ENCODE measurements at places on chromosomes 2 and 18.

- DNase-seq = no peak
Observed at GRCh38 chr2:198440833-198441232, 636.4 kb downstream of the PLCL1 start.

DNA sequence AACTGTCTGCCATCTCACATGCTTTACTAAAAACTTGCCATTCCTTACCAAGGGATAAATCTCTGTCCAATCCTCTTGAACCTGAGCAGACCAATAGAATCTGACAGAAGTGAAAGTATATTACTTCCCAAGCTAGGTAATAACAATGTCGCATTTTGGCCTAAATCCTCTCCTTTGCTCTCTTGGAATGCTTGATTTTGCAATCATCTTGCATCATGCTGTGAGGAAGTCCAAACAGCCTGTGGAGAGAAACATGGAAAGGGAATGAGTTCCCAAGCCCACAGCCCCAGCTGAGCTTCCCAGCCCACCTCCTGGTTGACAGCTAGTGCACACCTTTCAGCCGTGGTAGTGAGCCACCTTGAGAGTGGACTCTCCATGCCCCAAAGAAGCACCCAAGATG lies 540.6 kb downstream of the STK39 start:
- no peak for DNase-seq

DNA sequence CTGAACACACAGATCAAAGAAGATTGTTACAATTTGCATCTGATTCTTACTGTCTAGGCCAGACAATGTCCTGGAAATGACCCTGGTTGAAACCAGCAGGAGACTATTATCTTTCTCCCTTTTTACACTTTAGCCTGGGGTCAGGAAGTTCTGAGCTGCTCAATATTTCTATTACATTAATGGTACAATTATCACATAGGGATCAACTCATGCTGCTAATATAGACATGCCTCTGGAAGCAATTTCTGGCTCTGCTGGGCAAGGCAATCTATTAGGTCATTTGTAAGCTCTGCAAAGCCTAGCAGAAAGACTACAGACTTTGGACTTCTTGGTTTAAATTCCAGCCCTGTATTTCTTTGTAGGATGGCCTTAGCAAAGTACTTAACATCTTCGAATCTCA lies 205.3 kb downstream of the LRP1B start:
- no peak for DNase-seq

- DNase-seq = no peak
Observed at GRCh38 chr18:74533666-74534065, 634 bp upstream of the CNDP1 start.

- DNase-seq = no peak
Observed at GRCh38 chr2:100196786-100197494, 54.5 kb upstream of the AFF3 start.

GRCh38 chr2:181152701-181153100 lies 172.3 kb downstream of the UBE2E3 start:
- DNase-seq = no peak

- DNase-seq = no peak
Observed at GRCh38 chr2:19714926-19715325, 186.9 kb downstream of the TTC32 start.

DNA sequence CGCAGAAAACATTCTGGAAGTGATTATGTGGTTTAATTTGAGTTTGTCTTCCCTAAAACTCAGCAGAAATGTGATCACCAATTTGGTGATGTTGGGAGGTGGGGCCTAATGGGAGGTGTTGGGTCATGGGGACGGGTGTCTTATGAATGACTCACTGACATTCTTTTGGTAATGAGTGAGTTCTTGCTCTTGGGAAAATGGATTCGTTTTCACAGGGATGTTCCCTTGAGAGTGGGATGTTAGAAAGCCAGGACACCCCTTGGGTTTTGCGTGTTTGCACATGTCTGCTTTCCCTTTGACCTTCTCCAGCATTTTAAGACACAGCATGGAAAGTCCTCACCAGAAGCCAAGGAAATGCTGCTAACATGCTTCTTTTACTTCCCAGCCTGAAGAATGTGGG lies 321.5 kb upstream of the NT5C1B start:
- DNase-seq = no peak

GRCh38 chr18:23092121-23092520 lies 43.2 kb upstream of the CABLES1 start:
- no peak for DNase-seq

DNA sequence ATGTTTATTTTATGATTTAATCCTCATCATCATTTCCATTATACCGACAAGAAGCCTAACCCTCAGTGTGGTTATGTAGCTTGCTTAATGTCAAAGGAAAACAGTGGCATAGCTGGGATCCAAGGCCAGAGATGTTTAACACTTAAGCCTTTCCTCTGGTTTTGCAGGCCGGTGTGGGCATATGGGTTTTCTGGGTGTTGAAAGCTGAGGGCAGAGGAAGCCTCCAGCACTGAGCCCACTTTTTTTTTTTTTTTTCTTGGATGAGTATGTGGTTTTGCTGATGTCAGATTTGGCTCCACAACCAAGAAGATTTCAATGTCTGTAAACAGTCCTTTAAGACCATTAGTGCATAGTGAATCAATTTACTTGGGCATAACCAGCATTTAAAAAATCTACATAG lies 41.3 kb downstream of the LHCGR start:
- DNase-seq = no peak

DNA sequence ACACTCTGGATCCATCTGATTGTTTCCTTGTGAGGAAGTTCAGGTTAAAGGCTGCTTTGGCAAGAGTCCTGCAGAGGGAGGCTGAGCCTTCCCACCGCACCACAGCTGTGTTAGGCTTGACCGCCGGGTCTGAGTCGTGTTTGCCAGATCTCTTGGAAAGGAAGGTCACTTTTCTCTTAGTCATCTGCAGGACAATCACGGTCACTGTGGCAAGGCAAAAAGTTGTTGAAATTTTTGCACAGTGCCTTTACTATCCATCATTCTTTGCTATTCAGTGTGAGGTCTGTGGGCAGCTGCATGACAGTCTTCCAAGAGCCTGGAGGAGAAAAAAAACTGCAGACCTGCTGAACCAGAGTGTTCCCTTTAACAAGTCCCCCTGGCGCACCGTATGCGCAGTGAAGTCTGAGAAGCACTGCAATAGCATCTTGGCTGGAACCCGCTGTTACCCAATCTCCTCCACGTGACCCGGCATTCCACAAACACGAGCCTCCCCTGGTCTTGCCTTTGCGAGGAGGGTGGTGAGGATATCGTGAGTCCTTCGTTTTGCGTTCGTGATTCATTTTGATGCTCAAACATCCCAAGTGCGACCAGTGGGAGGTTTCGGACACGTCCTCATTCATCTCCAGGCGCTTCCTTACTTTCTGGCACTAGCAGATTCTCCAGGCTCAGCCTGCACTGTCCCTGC lies 23.0 kb downstream of the BIN1 start:
- no peak for DNase-seq

DNA sequence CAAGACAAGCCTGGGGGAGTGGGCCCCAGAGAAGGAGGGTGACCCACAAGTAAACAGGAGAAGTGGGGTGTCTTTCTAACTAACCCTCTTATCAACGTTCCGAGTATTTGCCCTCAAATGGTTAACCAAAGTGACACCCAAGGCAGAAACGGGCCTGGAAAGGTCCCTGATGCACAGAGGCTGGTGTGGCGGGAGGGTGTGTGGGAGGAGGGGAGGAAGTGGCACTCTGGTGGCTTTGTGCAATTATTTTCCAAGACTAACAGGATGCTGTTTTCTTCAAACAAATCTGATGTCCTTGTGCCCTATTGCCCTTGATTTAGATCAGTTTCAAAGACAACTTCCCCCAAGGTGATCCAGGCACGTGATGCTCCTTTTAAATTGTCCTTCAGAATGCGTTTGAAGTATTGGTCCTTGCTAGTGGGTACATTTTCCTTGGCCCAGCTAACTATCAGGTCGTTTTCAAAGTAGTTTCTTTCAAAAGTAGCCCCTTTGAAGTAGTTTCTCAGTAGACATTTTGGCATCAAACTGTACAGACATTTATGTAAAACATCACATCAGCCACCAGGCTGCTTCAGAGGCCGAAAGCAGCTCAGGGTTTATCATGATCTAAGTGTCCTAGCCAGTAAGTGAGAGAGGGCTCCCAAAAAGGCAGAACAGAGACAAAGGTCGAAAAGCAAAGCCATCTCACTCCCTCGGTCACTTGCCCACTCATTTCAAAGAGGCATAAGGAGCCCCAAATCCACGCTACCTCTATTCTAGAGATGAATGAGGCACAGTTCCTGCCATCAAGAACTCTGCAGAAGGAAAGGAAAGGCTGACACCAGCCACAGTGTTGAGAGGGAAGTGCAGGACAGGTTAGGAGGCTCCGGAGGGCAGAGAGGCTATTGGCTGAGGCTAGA lies 371.1 kb upstream of the ID2 start:
- peak; percentile 83 for DNase-seq

GRCh38 chr2:3644891-3645605 lies 13.0 kb upstream of the ALLC start:
- DNase-seq = no peak

DNA sequence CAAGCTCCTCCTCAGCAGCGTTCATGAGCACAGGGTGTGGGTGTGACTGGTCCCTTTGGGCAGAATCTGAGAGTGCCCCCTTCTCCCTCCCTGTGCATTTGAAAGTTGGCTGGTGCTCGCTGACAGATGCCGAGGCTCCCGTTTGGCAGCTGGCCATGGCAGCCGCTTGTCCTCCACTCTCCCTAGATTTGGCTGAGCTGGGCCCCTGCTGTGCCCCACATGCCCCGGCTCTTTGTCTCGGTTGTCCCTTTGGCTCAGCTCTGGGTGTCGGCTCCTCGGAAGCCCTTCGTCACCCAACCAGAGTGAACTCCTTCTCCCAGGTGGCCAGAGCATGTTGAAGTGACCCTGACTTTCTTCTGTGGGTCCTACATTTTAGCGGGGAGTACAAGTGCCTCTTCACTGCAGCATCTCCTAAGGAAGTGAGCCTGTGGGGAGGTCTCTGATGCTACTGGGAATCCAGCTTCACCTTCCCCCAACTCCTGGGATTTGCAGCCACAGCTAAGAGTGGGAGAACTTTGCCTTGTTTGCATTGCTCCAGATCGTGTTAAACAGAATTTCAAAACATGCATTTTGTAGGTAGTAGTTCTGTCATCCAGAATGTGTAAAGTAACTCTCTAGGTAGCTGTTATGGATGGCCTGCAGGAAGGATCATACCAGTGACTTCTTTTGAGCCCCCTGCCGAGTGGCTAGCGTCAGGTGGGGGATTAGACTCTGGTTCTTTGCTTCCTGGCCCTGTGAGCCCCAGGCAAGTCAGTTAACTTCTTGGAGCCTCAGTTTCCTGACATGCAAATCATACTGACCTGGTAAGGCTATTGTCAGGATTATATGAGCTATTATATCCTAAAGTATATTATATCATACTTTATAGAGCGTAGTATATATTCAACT lies 24.2 kb downstream of the HPCAL1 start:
- DNase-seq = no peak

DNA sequence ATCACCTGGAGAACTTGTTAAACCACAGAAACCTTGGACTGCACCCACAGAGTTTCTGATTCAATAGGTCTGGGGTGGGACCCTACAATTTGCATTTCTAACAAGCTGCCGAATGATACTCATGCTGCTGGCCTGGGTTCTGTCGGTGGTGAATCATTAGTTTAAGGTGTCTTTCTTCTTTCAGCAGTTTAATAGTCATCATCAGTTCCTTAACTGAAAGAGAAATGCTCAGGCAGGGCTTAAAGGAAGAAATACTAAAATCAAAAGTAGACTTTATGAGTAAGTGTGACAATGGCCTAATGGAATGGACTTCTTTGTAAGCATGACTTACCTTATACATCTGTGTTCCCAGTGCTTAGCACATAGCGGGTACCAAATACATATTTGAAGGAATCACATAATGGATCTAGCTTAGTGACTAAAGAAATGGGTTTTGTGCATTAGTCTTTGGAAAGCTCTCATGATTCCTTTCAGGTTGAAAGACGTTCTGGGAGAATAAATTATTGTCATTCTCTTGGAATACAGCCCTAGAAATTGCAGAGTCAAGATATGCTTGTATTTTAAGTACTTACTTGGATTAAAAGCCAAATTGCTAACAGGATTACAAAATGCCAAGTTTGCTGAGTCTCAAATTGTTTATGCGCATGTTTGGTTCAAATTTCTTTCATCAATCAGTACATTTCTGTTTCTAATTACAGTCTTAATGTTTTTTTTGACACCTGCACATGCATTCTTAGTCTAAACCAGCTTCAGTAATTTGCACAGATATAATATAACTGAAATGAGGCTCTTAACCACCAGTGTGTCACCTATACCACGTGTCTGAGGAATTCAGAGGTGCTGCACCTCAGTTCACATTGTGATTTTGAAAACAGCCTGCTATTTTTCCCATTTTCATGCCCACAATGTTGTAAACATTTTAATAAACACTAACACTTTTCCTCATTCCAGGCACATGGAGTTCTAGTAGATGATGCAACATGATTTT lies 220.3 kb upstream of the NRP2 start:
- DNase-seq = no peak

- DNase-seq = no peak
Observed at GRCh38 chr2:23519334-23519651, 134.3 kb downstream of the KLHL29 start.

DNA sequence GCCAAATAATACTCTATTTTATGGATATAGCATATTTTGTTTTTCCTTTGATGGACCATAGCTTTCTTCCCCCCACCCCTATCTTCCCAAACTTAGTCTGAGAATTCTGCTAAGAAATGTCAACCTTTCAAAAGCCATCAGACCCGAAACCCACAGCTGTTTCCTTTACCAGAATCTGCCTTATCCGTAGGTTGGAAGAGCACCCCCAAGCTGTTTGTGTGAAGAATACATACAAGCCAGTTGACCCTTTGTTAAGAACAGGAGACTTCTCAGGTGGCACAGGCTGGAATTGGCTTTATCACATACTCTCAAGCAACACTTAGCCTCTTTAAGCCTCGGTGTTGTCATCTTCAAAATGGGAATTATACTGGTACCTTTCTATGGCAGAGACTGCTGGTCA lies 135.1 kb downstream of the ACTR3 start:
- no peak for DNase-seq
